ENCODE measurements at places on chromosomes 3 and 15.

- no peak for DNase-seq
Observed at GRCh38 chr3:3071136-3071535, 39.0 kb downstream of the IL5RA start.

GRCh38 chr3:53180305-53181023, 19.5 kb downstream of the PRKCD start:
- DNase-seq: no peak

DNA sequence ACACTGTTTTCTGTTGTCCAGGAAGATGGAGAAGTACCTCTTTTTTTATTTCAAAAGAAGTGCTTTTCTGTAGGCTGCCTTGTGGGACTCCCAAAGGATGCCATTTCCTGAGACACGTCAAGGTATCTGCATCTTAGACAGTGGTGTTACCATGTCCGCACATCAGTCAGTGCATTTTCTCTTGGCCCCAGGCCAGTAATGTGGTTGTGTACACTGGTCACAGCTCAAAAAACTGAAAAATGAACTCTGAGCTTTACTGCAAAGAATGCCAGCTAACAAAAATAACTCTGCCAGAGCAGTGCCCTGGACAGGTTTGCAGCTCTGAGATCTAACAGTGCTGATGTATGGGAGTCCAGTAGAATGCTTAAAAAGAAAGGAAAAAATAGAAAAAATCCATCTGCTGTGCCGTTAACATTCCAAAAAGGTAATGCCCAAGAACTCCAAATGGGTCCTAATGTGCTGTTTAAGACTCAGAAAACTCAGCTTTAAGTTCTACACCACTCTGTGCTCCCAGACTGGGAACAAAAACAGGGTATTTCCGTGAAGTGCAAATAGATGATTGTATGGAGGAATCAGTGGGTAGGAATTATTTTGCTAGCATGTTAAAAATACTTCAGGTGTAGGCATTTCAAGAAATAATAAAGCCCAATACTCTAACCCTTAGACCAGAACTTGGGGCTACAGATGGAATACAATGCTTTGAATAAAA, 315.9 kb downstream of the FEZF2 start:
- DNase-seq: no peak

- DNase-seq: peak; percentile 55
Observed at GRCh38 chr15:90016721-90017120, 15.6 kb downstream of the ZNF710 start.

DNA sequence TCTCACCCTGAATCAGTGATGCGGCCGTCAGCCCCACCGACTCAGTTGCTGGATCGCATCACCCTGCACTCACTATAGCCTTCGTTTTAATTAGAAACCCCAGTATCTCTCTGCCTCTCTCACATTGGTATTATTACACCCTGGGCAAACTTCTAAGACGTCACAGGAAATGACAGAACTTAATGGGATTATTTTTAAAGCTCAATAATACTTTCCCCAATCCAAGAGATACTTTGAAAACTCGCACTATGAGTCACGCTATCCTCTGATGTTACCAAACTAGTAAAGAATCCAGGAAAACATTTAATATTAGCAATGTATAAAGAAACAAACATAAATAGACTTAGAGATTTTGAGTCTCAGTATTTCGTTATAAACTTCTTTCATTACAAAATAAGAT, 36.6 kb downstream of the RUBCN start:
- no peak for DNase-seq

DNA sequence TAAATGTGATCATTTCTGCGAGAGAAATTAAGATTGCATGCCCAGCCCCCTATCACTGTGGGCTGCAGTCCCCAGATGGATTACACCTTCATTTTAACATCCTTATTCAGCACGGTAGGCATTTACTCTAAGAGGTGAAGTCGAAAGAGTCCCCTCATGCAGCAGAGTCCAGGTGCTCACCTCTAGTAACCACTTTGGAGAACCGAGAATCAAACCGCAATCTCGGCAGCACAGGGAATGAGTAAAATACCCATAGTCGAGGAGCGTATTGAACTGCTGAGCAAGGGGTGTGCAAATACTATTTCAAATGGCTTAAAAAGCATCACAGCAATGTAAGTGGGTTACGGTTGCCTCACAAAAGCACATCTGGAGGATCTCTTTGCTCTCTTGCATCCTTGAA, 298.6 kb upstream of the ICE2 start:
- DNase-seq: peak; percentile 65

DNA sequence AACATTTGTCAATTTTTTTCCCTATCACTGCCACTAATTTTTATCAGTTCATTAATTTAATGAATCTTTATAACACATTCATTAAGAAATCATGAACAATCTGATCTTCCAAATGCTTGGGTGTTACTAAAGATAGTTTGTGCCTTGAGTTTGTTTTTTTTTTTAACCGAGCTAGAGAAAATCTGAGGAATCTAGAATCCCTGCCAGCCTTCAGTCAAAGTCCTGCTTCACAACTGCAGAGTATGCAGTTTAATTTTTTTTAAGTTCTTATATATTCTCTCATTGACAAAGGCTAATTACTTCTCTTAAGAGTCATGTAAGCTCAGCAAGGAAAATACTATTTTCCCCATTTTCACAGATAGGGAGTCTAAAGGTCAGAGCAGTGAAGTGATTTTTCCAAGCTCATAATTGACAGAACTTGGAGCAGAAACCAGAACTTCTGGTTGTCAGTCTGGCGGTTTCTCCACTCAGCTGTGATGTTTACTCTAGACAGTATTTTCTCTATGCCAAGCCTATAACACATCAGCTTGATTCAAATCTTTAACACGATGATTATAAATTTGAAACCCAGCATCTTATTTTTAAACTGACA, 55.7 kb downstream of the TNIK start:
- DNase-seq: no peak
